Transverse colon (tissue), 4 donors: ENCODE measurements at places on chromosomes 11 and 22. TPM values are rescaled to one million over a fixed set of nuclear protein-coding genes. Genes with fewer than 3 reads are reported as not detected.

The MPZL2 gene
- 80.0 TPM for total RNA-seq

The ASCL2 gene
- 3.0 TPM for total RNA-seq

The ANKRD49 gene
- total RNA-seq, result 28.9 TPM

The TMEM218 gene
- total RNA-seq, result 2.6 TPM

The PKNOX2 gene
- total RNA-seq, result 4.8 TPM

- H3K4me3 ChIP-seq, result peak overlapping the region; percentile 84
- H3K27me3 ChIP-seq, result no peaks in the 10 kb centered on the region
- peak; percentile 71 for DNase-seq
- H3K4me1 ChIP-seq, result peaks cover 21% of the 10 kb centered on the region
- H3K27ac ChIP-seq, result peak overlapping the region; percentile 98
These were observed 751 bp downstream of the ARFGAP3 start for GRCh38 chr22:42856179-42856864.

GRCh38 chr11:44226490-44226889 lies 83.4 kb downstream of the ALX4 start:
- DNase-seq, result no peak
- H3K4me3 ChIP-seq, result no peak overlapping the region
- no peaks in the 10 kb centered on the region for H3K27me3 ChIP-seq
- H3K36me3 ChIP-seq, result no peaks in the 10 kb centered on the region
- no peak overlapping the region for H3K27ac ChIP-seq
- peaks cover 8% of the 10 kb centered on the region for H3K4me1 ChIP-seq

DNA sequence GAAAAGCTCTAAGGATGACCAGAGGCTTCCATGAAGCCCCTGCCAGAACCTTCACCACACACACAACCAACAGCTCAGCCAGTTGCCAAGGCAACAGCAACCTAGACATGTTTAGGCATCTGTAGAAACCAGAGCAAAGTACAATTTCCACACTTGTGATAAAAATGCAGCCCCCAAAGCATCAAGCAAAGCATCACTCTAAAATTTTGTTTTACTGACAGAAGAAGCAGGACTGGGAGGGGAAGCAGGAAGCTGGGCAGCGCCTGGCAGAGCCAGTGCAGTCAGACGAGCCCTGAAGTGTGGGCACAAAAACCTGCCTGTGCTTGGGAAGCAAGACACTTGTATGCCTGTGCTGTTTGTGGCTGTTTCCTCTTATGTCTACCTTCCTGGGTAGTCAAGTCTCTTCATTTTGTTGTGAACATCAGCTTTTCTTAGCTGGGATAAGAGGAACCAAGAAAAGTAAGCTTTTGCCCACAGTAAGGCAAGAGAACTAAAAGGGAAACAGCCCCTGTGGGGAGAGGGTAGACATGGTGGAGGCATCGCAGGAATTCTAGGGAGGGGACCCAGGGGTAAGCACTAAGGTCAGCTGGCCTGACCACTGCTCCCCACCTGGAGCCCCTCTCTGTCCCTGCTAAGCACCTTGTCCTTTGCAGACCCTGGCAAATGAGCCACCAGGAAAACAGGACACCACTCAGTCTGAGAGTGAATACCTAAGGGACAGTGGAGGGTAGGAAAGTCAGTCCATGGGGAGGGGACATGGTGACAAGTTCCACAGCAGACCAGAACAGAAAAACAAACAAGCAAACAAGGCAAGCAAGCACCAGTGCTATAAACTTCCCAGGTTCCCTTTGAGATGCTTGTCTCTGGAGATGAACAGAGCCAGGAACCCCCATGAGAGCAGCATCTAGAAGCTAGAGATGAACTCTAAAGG lies 13.4 kb downstream of the PACSIN2 start:
- H3K27me3 ChIP-seq, result no peaks in the 10 kb centered on the region
- no peaks in the 10 kb centered on the region for H3K36me3 ChIP-seq
- H3K4me1 ChIP-seq, result peaks cover 67% of the 10 kb centered on the region
- no peak for DNase-seq
- no peak overlapping the region for H3K4me3 ChIP-seq

DNA sequence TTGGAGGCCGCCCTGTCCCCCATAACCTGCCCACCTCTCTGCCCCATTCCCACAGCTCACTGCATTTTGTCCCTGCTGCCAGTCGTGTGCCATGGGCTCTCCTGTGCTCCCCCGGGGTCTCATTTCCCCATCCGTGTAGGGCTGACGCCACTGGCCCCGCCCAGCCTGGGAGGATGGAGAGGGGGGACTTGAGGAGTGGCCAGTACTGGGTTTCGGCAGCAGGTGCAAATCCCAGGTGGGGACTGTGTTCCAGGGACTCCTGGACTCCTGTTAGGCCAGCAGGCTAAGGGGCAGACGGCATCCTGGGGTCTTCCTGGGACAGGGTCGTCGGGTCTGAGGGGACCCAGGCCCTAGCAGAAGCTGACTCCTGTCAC lies 1.2 kb upstream of the MYO7A start:
- H3K36me3 ChIP-seq, result no peaks in the 10 kb centered on the region
- H3K4me1 ChIP-seq, result peaks cover 13% of the 10 kb centered on the region
- H3K27me3 ChIP-seq, result no peaks in the 10 kb centered on the region

DNA sequence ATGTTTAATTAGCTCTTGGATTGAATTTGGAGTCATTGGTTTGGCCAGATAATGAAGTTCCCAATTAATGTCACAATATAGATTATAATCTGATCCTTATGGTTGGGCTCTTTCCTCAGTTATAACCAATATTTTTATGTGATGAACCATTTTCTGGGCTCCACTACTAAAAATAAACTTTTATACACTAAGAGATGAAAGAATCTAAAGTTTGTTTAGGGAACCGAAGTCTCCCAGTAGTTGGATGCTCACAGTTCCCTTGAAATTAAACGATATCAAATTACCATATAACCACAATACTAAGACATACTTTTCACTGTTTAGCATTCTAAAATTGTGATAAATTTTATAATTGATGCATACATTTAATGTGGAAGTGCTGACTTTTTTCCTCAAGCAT lies 47.0 kb upstream of the ARHGAP42 start:
- H3K4me1 ChIP-seq, result peaks cover 14% of the 10 kb centered on the region
- H3K27me3 ChIP-seq, result no peaks in the 10 kb centered on the region
- H3K27ac ChIP-seq, result no peak overlapping the region
- no peaks in the 10 kb centered on the region for H3K36me3 ChIP-seq

GRCh38 chr11:102733232-102733875 lies 8.6 kb upstream of the MMP8 start:
- H3K27me3 ChIP-seq, result no peaks in the 10 kb centered on the region
- no peak overlapping the region for H3K27ac ChIP-seq

DNA sequence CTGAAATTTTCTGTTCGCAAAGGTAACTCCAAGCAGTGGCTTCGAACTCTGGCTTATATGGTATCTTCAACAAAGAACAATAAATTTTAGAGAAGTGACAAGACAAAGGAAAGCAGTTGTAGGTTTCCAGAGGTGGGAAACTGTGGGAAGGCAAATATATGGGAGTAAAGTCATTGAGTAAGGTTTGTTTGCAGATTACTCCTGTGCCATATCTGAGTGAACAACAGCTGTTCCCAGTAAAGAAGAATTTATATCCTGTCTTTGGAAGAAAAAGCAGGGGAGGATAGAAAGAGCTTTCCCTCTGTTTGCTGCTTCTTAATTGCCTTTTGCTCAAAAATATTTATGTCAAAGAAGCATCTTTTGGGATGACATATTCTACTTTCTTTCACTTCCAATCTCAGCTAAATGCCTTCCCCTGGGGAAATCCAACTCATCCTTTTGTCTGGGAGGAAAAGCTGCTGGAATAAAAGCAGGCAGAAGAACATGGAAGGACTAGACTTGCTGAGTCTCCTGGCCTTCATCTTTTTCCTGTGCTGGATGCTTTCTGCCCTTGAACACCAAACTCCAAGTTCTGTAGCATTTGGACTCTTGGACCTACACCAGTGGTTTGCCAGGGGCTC lies 10.4 kb upstream of the RCN1 start:
- H3K27me3 ChIP-seq, result no peaks in the 10 kb centered on the region
- H3K36me3 ChIP-seq, result no peaks in the 10 kb centered on the region
- DNase-seq, result no peak
- no peaks in the 10 kb centered on the region for H3K4me1 ChIP-seq
- H3K27ac ChIP-seq, result no peak overlapping the region
- no peak overlapping the region for H3K4me3 ChIP-seq

DNA sequence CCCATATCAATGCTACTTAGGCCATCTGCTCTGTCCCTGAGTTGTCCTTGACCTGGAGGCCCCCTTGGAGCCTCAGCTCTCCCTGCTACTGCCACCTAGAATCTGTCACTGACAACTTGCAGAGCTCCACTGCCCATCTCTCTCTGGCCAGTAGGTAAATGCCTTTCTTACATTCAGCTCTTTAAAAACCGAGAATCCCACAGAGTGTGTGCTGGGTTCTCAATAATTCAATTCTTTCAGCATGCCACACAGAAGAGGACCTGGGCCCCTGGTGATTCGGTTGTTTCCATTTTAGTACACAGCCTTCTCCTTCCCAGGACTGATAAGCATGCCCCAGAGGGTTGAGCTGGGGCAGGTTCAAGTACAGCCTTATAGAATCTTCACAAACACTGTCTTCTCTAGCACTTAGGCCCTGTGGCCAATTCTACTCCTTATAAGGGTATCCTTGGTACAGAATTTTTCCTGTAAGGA lies 22.0 kb upstream of the IPO7 start:
- no peaks in the 10 kb centered on the region for H3K36me3 ChIP-seq
- no peak for DNase-seq
- H3K27me3 ChIP-seq, result no peaks in the 10 kb centered on the region
- peaks cover 8% of the 10 kb centered on the region for H3K4me1 ChIP-seq
- H3K4me3 ChIP-seq, result no peak overlapping the region
